ENCODE measurements at places on chromosomes 5 and 9.

DNA sequence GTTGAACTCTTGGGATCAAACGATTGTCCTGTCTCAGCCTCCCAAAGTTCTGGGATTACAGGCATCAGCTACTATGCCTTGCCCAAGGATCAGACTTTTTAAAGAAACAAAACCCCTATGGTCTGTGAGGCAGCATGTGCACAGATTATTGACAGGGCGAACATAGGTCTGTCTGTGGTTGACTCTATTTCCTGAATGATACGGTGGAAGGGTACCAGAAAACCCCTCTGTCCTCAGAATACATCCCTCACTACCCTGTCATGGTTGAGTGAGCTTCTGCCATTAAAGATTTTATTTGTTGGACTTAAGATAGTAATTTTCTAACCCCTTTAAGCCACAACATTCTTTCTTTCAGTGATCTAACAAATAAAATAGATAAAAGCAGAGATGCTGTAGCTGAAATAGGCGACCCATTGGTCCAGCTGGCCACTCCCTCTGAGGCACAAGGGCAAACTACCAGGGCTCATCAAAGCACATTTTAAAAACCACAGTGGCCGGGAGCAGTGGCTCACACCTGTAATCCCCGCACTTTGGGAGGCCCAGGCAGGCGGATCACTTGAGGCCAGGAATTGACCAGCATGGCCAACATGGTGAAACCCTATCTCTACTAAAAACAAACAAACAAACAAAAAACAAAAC lies 84.9 kb upstream of the ANKRD55 start:
- DNase-seq = no peak

DNA sequence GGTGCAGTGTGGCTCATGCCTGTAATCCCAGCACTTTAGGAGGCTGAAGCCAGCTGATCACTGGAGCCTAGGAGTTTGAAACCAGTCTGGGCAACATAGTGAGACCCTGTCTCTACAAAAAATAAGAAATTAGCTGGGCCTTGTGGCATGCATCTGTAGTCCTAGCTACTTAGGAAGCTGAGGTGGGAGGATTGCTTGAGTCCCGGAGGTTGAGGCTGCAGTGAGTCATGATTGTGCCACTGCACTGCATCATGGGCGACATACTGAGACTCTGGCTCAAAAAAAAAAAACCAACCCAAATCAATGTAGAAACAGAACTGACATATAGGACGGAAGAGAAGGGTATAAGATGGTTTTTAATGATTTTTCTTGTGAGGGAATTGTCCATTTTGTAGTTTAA lies 27.7 kb downstream of the G3BP1 start:
- no peak for DNase-seq

DNA sequence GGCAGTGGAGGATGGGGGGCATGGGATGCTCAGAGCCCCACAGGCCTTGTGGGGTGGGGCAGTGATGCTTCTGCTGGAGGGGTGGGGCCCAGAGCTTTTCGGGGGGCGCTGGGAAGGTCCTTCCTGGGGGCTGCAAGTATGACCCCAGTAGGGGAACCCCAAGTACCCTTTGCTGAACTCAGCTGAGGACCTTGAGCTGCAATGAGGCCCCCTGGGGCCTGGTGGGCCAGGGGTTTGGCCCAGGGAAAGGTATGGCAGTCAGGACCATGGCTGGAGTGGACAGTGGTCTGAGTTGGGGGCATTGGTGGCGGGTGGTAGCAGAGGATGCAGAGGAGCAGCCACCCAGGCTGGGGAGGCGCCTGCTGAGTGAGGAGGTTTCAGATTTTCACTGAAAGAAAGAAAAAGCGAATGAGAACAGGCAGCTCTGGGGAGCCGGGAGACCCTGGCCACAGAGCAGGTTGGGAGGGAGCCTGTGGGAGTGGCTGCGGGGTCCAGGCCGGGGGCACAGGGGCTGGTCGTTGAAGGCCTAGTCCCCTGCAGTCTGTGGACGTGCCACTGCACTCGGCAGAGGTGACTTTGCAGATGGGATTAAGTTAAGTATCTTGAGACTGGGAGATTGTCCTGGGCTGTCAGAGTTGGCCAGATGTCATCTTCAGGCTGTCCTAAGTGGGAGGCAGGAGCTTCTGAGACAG lies 19.2 kb downstream of the WNK2 start:
- no peak for DNase-seq

DNA sequence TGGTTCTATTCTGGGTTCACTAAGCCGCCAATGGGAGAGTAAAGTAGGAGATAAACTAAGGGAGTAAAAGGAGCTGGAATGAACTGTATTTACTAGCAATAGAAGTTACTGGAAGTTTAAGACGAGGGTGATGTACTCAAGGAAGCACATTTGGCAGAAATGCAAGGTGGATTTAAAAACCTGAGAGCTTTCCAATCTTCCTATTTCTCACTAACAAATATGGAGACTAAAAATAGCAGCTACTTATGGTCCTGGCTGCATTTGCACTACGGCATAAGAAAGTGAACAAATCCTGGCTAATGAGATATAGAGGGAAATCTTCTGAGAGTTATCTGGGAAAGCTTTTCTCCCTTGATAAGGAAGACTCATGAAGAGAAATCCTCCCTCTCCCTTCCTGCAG lies 153.4 kb downstream of the TMEM161B start:
- no peak for DNase-seq

Measured in stimulated activated CD8-positive, alpha-beta memory T cell treated with anti-CD3 and anti-CD28 coated beads, Interleukin-4, amount 100 ng/mL, for 1 hour (primary cell).